NCI-H345 (cell line): ENCODE measurements at places on chromosomes 12 and 14.
A peak's percentile ranks its signal among the peaks of the same experiment; 100 is the strongest.

DNA sequence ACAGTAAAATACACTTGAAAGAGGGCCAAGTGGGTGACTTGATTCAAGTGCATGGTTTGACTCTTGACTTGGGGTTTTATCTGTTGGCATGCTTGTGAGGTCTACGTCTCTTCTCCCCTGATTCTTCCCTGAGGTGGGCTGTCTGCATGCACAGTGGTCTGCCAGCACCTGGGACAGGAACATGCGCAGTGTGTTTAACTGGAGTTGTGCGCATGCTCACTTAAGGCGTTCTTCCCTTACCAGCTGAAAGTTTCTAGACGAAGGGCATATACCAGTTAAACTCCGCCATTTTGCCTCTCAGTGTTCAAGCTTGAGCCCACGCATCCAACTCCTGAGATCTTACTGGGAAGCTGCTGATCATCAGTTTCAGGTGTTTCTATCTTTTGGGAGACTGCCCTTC is 38.5 kb downstream of the GLRX5 start:
- no peak for DNase-seq

- DNase-seq, result no peak
Measured at GRCh38 chr12:93403988-93404803, 26.5 kb downstream of the NUDT4 start.

DNA sequence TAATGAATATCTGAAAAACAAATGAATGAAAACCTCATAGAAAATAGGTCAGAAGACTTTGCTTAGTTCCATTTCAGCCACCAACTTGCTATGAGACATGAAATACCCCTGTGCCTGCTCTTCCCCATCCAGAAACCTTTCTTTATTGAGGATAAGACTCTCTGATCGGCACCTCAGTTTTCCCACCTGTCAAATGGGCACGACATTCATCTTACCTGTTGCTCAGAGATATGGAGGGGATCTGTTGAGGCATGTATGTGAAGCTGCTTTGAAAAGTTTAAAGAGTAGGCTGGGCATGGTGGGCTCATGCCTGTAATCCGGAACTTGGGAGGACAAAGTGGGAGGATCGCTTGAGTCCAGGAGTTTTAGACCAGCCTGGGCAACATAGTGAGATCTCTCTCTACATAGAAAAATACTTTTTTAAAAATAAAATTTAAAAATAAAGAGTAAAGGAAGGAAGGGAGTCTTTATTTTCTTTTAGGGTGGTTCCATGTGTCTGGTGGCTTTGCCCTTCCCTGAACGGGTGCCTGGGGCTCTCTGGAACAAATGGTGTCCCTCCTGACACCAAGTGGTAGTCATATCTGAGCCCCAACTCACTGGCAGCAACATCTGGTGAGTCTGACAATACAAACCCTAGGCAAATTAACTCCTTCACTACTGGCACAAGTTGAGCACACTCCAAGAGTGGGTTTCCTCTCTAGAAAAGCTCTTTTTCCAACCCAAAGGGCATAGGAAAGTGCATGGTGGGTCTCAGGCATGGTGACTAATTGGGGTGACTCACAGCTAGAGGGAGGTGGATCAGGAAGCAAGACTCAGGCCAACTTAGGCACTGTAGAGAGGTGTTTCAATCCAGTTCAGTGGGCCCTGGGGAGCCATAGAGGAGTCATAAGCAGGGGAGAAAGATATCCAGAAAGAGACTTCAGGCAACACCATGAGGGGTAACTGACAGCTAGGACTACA is 42.1 kb downstream of the MAP1LC3B2 start:
- no peak for DNase-seq

DNA sequence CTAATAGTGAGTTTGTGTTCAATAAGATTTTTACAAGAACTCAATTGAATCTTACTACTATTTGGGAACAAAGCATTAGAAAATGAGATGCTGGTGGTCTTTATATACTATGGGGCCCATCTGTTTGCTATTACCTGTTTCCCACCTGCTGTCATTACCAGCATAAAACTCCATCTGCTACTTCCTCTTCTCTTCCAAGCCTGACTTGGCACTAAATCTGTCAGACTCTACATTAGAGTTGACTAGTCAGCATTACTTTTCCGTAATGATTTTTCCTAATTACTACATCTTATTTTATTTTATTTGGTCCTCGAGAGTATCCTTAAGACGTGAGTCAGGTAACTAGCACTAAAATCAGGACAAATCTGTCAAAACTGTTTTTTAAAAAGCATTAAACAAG is 68.1 kb upstream of the KRR1 start:
- no peak for DNase-seq

DNA sequence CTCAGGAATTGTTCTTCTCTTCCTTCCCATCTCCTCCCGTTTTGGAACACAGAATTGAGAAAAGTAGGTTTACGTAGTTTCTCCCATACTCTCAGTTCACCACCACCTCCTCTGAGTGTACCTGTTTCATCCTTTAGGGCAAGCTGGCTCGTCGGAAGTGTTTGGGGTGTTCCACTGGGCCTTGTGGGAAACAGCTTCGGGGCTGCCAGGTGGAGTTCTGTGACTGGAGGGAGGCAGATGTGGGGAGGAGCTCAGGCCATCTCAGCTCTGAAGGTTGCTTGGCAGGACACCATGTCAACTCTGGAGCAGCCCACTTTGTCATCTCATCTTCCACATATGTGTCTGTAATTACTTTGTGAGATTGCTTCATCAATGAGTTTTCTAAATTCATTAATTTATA is 53.5 kb upstream of the RD3L start:
- no peak for DNase-seq

DNA sequence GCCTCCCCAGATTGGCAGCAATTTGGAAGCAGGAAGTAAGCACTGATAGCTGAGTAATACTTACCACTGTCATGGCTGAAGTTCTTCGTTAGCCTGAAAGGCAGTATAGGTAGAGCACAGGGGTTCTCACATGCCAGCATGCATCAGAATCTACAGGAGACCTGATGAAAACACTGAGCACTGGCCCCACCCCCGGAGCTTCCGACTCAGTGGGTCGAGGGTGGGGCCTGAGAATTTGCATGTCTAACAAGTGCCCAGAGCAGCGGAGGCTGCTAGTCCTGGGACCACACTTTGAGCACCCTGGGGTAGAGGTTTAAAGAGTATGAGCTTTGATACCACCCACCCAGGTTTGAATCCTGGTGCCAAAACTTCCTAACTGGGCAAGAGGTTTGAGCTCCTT is 89.6 kb downstream of the FBXW8 start:
- DNase-seq, result no peak

DNA sequence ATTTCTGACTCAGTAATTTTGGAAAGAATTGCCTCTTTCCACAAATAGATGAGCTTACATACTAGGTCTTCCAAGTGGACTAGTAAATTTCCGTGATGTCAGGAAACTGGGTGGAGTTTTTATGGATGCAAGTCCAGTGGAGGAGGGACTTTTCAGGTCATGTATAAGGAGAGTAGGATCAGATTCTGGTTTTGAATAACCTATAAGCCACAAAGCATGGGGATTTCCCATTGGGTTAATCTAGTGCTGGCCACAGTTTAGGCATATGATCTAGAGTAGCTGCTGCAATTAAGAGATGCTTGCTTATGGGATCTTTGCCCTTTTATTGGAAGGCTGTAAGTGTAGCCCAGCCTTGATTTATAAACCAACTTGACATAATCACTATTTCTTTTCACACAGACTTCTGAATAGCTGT is 33.8 kb downstream of the STK38L start:
- DNase-seq, result no peak

DNA sequence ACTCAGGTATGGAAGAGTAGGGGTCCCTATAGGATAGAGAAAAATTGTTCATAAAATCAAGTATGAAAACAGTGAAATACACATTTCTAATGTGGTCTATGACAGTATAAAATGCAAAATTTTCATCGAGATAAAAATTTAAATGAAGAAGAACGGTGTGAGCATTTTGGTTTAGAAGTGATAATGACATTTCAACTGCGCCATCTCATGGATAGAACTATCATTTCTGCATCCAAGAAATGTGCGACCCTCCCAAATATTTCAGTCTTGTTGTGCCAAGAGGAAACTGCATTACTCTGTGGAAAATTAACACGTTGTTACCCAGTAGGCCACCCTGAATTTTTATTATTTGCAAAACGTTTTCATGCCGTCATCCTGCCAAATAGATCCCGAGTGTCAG is 108.8 kb downstream of the CRACR2A start:
- DNase-seq, result peak; percentile 11

GRCh38 chr12:83256562-83256961 is 569.9 kb downstream of the TMTC2 start:
- DNase-seq, result no peak

- DNase-seq, result no peak
Measured at GRCh38 chr14:64646103-64646502, 58.1 kb upstream of the PLEKHG3 start.

DNA sequence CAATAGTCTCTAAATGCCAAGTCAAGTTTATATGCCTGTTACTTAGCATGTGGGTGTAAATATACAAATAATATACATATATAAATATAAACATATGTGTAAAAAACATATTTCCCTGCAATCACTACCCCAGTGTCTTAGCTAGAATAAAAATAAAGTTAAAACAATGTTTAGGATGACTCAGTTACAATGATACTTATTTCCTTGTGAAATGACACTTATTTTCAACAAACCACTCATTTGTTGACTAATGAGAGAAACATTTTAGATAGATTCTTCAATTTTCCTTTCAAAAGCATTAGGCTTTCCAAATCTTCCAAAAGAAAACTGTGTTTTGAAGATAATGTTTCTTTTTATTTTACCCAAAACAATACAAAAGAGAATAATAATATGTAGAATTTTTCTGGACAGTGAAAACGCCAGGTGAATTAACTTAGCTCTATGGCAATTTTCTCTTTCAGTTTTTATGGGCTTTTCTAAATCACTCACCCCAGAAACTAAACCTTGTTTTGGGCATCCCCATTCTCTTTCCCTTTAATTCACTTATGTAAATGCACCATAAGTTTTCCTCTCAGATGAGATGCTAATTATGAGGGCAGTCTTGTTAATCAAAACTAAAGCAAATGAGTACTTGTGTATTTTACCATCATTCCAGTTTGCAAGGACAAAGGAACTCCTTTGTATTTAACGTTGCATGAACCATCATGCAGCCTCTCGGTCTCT is 465.9 kb downstream of the BCAT1 start:
- DNase-seq, result no peak

DNA sequence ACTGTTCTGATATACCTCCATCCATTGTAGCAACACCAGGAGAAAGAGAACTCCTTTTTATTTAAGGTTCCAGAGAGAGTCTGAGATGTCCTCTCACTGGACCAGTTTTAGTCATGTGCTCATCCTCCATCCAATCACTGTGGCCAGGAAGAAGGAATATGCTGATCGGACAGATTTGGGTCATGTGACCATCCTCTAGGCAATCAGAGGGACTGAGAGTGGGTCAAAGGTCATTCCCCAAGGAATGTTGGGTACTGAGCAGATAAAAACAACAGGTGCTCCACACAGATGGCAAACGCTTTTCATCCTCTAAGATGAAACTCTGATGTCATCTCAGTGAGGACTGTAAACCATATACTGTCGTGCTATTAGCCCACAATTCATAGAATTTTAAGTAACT is 28.8 kb upstream of the RPH3A start:
- DNase-seq, result no peak

- DNase-seq, result no peak
Measured at GRCh38 chr12:121953117-121953692, 34.8 kb downstream of the CFAP251 start.

GRCh38 chr12:108559748-108560147 is 1.2 kb downstream of the SART3 start:
- no peak for DNase-seq

GRCh38 chr14:69318901-69319475 is 59.0 kb downstream of the GALNT16 start:
- DNase-seq, result no peak

- DNase-seq, result no peak
Measured at GRCh38 chr14:85313560-85314207, 216.3 kb upstream of the FLRT2 start.

DNA sequence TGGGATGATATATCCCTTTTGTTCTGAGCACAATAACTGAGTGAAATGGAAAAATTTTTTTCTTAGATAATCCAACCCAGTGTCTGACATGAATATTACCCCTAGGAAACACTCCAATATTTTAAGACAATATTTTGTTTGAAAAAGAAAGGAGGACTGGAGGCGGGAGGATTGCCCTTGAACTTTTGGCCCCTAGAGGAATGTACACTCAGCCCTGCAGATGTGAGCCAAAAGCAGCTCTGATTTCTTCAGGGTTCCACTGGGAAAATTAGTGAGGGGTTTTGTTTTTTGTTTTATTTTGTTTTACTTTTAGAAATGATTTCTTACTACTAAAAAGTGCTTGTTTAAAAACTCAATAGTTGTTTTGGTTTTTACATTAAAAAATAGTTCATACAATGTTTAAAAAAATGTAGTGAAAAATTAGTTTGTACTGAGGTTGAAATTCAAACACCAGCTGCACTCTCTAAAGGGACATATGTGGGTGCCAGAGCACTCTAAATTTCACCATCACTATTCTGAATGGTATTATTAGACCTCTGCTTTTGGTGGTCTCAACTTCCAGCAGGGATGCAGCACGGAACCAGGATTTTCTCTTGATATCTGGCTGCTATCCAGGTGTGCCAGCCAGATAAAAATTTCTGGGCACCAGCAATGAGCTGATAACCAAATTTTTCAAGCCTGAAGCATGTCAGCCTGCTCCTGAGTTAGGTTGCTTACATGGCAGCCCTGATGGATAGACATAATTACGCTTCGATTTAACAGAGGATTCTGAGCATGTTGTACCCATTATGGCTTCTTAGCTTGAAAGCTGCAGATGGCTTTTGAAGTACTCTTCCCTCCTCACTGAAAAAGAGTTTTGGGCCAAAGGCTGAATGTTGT is 141.9 kb downstream of the ANO6 start:
- DNase-seq, result no peak

GRCh38 chr14:68473069-68473468 is 319.8 kb downstream of the ZFP36L1 start:
- DNase-seq, result no peak

- DNase-seq, result peak; percentile 90
Measured at GRCh38 chr12:101038289-101038871, 171.7 kb downstream of the SLC5A8 start.

DNA sequence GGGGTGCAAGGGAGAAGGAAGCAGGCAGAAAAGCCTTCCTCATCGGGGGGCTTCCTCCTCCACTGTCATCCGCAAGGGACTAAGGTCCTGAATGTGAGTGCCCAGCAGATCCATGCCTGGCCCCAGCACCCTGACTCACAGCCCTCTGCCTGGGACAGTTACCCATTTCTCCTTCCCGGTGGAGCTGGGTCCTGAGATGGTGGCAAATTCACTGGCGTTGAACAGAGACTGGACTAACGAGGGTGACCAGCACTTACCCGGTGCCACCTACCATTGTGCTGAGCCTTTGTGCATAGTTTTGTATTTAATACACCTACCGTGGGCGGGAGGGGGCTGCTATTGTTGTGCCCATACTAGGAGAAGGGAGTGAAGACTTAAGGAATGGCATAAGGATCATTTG is 30.9 kb upstream of the PLEKHG6 start:
- no peak for DNase-seq

GRCh38 chr14:24389226-24389848 is 9.5 kb upstream of the NYNRIN start:
- DNase-seq, result no peak

- DNase-seq, result no peak
Measured at GRCh38 chr12:87660987-87661774, 368.0 kb downstream of the C12orf50 start.
